A549 treated with GW870086 at 1 μM for 4 hours (cell line): ENCODE measurements at places on chromosomes 16 and 17. TPM values are rescaled to one million over a fixed set of nuclear protein-coding genes. Genes with fewer than 3 reads are reported as not detected.

MARVELD3 gene
- 0.29 to 0.54 TPM (median 0.45 TPM) in 5 replicates for total RNA-seq

LUC7L3 gene
- 55.7 to 106 TPM (median 92.9 TPM) in 5 replicates for total RNA-seq

CHD9NB gene
- total RNA-seq: 0.88 to 1.6 TPM (median 1.0 TPM) in 5 replicates

CCDC144A gene
- 1.1 to 1.8 TPM (median 1.2 TPM) in 5 replicates for total RNA-seq

CCL8 gene
- 0.12 TPM in 1 of 5 replicates, not detected in the others for total RNA-seq

PDIA2 gene
- 0.18 to 0.51 TPM (median 0.44 TPM) in 5 replicates for total RNA-seq

PLCG2 gene
- 3.2 to 4.5 TPM (median 4.2 TPM) in 5 replicates for total RNA-seq

GDPD3 gene
- 1.4 to 2.4 TPM (median 2.1 TPM) in 5 replicates for total RNA-seq

C17orf78 gene
- not detected in 5 replicates for total RNA-seq

NPTX1 gene
- total RNA-seq: 81.9 to 151 TPM (median 124 TPM) in 5 replicates

ITGAD gene
- 0.07 TPM in 1 of 5 replicates, not detected in the others for total RNA-seq

DLX3 gene
- 0.05 to 0.10 TPM (median 0.07 TPM) in 4 of 5 replicates, not detected in the other for total RNA-seq

UNC13D gene
- 3.3 to 7.1 TPM (median 6.1 TPM) in 5 replicates for total RNA-seq

PRSS21 gene
- 0.15 TPM in 1 of 5 replicates, not detected in the others for total RNA-seq

CCL18 gene
- total RNA-seq: 0.19 TPM in 1 of 5 replicates, not detected in the others

C16orf54 gene
- total RNA-seq: not detected in 5 replicates

TP53TG3F gene
- total RNA-seq: 0.07 to 0.14 TPM in 2 of 5 replicates, not detected in the others

KRTAP2-2 gene
- not detected in 5 replicates for total RNA-seq

ALOXE3 gene
- 6.6 to 10.9 TPM (median 7.4 TPM) in 5 replicates for total RNA-seq

PRSS8 gene
- 0.72 to 1.1 TPM (median 0.85 TPM) in 5 replicates for total RNA-seq

IGFALS gene
- 0.06 TPM in 1 of 5 replicates, not detected in the others for total RNA-seq
